Endodermal cell (in vitro differentiated cells): ENCODE measurements at places on chromosomes 6 and 20.

- no peak for DNase-seq
Measured at GRCh38 chr20:48763216-48763914, 64.4 kb downstream of the PREX1 start.

GRCh38 chr6:46419576-46420002, 71.7 kb downstream of the RCAN2 start:
- DNase-seq = peak; percentile 75

DNA sequence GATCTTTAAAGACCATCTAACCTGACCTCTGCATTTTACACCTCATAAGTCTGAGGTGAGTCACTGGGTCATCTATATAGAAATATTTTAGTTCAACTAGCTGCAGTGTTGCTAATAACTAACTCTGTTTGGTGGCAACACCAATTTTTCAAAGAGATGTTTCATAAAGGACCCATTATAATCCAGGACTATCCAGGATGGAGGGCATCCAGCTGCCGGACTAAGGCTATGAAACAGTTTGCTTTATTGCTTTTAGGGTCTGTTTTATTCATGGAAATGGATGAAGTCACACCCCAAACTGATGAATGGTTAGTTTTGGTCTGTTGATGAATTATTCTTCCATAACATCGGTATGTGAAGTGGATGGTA, 204.2 kb upstream of the GMDS start:
- DNase-seq = no peak

DNA sequence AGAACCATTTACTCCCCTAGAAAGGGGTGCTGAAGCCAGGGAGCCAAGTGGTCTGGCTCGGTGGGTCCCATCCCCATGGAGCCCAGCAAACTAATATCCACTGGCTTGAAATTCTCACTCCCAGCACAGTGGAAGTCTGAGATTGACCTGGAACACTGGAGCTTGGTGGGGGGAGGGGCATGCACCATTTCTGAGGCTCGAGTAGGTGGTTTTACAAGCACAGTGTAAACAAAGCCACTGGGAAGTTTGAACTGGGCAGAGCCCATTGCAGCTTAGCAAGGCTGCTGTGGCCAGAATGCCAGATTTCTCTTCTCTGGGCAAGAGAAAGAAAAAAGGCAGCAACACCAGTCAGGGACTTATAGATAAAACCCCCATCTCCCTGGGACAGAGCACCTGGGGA, 855.8 kb upstream of the CITED2 start:
- no peak for DNase-seq

- no peak for DNase-seq
Measured at GRCh38 chr6:90399970-90400369, 103.3 kb upstream of the BACH2 start.

DNA sequence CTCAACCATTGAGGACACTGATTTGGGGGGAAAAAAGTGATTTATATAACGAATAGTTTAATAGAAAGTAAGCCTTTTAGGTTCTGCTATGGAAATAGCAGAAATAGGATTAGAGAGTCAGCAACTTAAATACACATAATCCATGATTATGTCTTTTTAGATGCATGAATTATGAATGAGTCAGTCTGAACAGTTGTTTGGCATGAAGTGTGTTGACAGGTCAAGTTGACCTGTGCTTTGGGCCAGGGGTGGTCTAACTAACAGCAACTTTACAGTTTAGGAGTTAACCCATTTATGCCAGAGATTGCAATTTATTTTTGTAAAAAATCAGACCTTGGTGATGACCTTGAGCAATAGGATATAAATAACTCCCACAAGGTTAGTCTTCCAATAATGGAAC, 191.3 kb downstream of the MTFR2 start:
- no peak for DNase-seq

GRCh38 chr6:21101694-21102093, 491.9 kb upstream of the SOX4 start:
- peak; percentile 63 for DNase-seq

DNA sequence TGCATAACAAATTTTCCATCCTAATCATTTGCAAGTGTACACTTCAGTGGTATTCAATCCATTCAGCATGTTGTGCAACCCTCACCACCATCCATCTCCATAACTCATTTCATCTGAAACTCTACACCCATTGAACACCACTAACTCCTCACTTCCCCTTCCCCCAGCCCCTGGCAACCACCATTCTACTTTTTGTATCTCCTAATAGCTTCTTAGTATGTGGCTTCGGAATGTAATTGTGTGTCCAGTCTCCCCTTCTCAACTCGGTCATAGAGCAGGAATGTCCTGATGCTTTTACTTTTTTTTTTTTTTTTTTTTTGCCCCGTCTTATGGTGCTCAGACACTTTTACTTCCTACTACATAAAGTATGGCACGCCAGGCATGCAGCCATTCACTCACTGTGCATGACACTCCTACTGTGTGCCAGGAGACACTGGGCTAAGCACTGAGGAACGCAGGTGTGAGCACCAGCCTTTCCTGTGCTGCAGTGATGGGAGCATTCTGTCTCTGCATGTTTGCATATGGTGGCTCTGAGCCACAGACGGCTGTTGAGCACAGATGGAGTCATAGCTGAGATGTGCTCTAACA, 15.3 kb downstream of the HCK start:
- no peak for DNase-seq

- DNase-seq = no peak
Measured at GRCh38 chr20:58218665-58219341, 9.7 kb downstream of the ANKRD60 start.

DNA sequence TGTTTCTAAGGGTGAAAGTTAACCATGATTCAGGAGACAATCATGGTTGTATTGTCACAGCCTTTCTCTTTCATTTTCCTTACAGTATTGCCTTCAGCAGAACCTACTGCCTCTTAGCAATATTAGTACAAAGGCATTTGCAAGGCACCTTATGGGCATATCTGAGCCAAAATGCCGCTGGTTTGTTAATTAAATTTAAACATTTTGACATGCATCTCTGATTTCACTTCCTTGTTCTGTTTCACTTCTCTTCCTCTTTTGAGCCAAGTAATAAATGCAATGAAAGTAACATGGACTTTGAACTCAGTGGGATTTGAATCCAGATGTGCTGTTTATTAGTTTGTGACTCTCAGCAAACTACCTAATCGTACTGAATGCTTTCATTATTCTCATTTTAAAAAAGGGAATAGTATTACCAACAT, 467.4 kb upstream of the CITED2 start:
- no peak for DNase-seq

GRCh38 chr6:123030282-123030681, 34.2 kb downstream of the CLVS2 start:
- DNase-seq = no peak

GRCh38 chr6:149545258-149545753, 537 bp downstream of the PPIL4 start:
- peak; percentile 67 for DNase-seq

DNA sequence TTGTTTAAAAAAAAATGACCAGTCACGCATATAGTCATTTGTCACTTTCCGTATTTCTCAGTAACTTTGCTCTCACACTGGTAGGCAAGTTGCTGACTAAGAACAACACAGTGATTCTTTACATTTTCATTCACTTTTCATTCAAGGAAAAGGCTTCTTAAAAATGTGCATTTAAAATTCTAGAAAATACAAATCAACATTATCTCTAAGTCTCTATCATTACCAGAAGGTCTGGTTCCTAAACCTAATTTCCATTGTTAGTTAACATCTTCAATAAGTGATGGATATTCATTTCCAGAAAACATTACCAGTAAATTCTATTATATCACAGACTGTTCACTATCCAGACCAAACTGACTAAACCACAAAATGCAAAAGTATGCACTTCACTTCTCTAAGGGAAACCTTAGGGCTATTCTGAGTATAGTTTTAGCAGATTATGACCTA, 115.3 kb downstream of the AHI1 start:
- no peak for DNase-seq

DNA sequence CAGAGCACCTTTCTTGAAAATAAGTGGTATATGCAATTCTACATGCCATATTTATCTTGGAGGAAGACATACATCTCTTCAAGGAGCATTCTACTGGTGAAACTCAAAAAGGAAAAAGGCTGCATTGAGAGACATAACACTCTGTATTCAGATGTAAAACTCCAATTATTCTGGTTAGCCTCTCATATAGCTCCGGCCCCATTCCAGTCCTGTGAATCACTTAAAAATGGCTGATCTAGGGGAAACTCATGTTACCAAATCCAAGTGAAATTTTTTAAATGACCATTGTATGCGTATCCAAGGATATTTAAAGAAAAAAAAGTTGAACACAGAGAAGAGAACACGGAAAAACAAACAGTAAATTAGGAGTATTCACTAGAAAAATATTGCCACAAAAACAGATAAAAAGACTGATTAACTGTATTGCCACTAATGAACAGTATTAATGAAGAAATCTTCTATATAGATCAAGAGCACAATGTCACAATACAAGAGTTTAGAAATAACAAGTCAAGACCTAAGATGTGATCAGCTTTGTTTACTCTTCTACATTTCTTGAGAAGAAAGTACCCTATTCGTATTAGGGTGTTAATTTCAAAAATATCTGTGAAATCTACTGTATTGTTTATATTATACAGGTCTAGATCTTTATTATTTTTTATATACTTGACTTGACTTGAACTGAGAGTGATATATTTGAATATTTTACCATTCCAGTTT, 124.5 kb upstream of the GJE1 start:
- DNase-seq = no peak

GRCh38 chr6:168196385-168196860, 117.4 kb upstream of the FRMD1 start:
- DNase-seq = peak; percentile 37

GRCh38 chr6:166772518-166772917, 145.5 kb upstream of the RPS6KA2 start:
- peak; percentile 81 for DNase-seq

- DNase-seq = no peak
Measured at GRCh38 chr6:147131532-147132128, 72.6 kb upstream of the STXBP5 start.

- DNase-seq = peak; percentile 91
Measured at GRCh38 chr6:148599967-148600426, 146.8 kb upstream of the UST start.

- no peak for DNase-seq
Measured at GRCh38 chr20:59131551-59132285, 31.9 kb upstream of the ZNF831 start.

DNA sequence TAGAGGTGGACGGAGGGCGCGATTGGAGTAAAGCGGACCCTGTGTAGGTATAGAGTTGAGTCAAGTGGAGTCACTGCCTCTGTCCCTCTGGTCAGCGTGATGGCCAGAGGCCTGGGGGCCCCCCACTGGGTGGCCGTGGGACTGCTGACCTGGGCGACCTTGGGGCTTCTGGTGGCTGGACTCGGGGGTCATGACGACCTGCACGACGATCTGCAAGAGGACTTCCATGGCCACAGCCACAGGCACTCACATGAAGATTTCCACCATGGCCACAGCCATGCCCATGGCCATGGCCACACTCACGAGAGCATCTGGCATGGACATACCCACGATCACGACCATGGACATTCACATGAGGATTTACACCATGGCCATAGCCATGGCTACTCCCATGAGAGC, 479 bp downstream of the SLC39A7 start:
- no peak for DNase-seq

DNA sequence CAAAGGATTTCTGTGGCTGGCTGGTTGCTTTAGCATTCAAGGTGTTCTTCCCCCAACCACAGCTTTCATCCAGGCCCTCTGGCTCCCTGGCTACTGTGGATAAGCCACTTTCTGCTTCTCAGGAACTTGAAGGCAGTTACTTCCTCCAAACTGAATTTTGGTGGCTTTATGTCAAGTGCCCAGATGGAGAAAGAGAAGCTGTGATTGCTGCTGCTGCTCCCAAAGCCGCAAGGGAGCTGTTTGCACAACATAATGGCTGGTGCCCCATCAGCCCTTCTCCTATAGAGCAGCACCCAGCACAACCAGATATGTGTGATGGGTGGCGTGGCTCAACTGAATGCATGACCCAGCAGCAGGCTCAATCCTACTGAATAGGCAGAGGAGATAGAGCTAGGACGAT, 465.2 kb downstream of the MAFB start:
- DNase-seq = no peak

DNA sequence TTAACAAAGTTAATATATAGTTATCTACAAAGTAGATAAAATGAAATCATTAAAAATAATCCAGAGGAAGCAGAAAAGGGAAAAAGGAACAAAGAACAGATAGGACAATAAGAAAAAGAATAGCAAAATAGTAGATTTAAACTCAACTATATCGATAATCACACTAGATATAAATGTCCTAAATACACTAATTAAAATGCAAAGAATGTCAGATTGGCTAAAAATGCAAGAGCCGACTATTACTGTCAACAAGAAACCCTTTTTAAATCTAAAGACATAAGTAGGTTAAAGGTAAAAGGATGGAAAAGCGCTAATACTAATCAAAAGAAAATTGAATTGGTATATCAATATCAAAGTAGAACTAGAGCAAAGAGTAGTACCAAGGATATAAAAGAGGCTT, 164.8 kb upstream of the AKAP12 start:
- no peak for DNase-seq

DNA sequence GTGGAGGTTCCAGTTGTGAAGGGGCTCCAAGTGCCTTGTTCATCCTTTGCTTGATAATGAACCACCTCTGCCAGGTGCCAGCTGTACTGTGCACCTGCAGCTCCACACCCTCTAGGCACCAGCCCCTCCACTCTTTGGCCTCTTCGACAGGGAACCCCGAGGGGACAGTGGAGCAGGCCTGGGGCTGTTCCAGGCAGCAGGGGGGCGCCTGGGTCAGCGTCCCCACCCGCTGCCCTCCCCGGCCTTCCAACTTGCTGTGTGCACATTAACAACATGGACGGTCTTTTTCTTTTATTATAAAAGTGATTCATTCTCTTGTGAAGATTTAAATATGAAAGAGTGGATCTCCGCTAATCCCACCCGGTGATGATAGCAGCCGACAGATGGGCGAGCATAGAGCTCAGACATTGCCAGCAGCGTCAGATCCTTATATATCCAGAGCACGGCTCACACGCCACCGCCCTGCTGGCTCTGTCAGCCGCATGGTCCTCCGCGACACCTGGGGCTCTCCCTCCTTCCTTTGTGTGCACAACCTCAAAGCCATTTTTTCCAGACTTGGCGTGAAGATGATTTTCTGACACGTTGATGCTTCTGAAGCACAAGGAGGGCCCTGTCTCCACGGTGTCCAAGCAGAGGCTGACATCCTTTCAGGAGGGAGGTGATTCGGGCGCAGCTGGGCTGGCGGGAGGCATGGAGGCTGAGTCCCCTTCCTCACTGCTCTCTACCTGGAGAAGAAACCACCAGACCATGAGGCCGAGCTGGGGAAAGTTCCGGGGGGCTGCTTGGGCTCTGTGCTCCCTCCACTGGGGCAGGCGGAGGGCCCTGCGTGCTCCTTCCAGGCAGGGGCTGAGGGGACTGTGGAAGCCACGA, 22.2 kb upstream of the MRGBP start:
- DNase-seq = no peak

DNA sequence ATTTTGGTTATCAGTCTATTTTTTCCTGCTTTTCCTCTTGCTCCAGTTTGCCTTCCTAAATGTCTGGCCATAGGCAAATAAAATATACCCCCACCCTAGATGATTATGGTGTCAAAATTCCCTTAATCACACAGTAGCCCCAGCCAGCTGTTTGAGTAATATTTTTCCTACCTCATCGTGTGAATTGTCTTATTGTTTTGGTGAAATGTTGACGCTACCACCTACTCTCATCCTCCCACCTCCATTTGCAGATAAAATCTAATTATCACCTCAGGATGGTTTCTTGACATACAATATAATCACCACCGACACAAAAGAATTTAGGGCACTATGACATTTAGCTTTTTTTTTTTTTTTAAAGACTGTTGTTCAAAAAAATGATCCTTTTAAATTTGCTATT, 44.1 kb upstream of the FUCA2 start:
- DNase-seq = no peak
